ENCODE measurements at places on chromosomes 3 and 15. TPM values are rescaled to one million over a fixed set of nuclear protein-coding genes. Genes with fewer than 3 reads are reported as not detected.

IL20RB gene
- total RNA-seq, result 0.60 TPM

CFAP44 gene
- total RNA-seq, result 10.8 TPM

AHSG gene
- total RNA-seq, result not detected

FHIT gene
- 8.9 TPM for total RNA-seq

MOBP gene
- 1.4 TPM for total RNA-seq

SEMA5B gene
- 0.34 TPM for total RNA-seq

SIDT1 gene
- total RNA-seq, result 22.4 TPM

CAV3 gene
- not detected for total RNA-seq

DOCK3 gene
- total RNA-seq, result 0.20 TPM

ARPP21 gene
- total RNA-seq, result 0.29 TPM

GNAT1 gene
- total RNA-seq, result not detected

HIGD2B gene
- total RNA-seq, result not detected

SLC9A9 gene
- total RNA-seq, result 18.2 TPM

GOLGA8S gene
- total RNA-seq, result 0.32 TPM

SH2D7 gene
- 2.8 TPM for total RNA-seq

C3orf80 gene
- total RNA-seq, result 20.0 TPM

SUCNR1 gene
- total RNA-seq, result 0.41 TPM

RTP1 gene
- total RNA-seq, result not detected

FRMD5 gene
- 1.8 TPM for total RNA-seq

TMC3 gene
- 0.95 TPM for total RNA-seq

SMC4 gene
- total RNA-seq, result 36.3 TPM

ZPLD1 gene
- 0.32 TPM for total RNA-seq

GOLGA6L7 gene
- total RNA-seq, result not detected

TMEM212 gene
- not detected for total RNA-seq

SLC6A1 gene
- total RNA-seq, result 0.14 TPM

BNC1 gene
- total RNA-seq, result not detected

FMN1 gene
- 65.1 TPM for total RNA-seq

PGBD4 gene
- total RNA-seq, result 1.4 TPM

TIMMDC1 gene
- total RNA-seq, result 93.4 TPM

FETUB gene
- not detected for total RNA-seq

BCL2A1 gene
- total RNA-seq, result 5.6 TPM

CCK gene
- 0.98 TPM for total RNA-seq

RPL4 gene
- total RNA-seq, result 1,829 TPM

NMNAT3 gene
- 7.9 TPM for total RNA-seq

Measured in mucosa of descending colon (tissue), 3 donors.